ENCODE measurements at places on chromosomes 6 and 20.

DNA sequence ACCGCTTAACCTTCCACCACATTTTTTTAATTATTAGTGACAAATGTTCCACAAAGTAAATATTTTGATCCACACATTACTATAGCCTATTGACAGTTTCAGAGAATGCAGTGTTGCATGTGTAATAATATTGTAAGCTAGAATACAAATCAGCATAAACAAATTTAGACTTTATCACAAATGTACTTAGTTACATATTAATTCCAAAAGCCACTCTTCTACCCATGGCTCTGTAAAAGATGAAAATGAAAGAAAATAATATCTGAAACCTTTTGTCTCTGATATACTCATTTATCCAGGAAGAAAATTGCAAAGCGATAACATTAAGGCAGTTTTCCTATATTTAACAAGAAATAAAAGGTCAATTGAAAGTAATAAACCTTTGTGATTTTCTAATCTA, 954.0 kb upstream of the MAN1A1 start:
- DNase-seq = no peak

DNA sequence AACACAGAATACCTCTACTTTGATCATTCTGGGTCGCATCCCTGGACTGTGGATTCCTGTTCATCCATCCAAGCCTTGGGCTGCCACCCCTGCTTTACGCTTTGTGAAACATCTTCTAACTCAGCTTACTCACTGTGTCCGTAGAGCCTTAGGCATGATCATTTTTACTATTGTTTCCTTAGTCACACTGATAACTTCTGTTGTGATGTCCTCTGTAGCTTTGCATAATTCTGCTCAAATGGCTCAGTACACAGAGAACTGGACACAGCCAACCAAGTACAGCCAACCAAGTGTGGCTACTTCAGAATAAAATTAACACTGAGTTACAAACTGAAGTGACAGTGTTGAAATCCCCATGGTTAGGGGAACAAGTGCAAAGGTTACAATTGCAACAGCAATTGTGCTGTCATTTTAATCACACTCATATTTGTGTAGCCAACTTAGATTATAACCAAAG, 8.6 kb upstream of the FKBP1A start:
- no peak for DNase-seq

GRCh38 chr6:29527126-29527525, 32.4 kb downstream of the UBD start:
- no peak for DNase-seq

GRCh38 chr6:43953256-43953655, 174.0 kb downstream of the MRPL14 start:
- DNase-seq = no peak

- DNase-seq = no peak
Observed at GRCh38 chr6:149045404-149045803, 272.1 kb upstream of the TAB2 start.

DNA sequence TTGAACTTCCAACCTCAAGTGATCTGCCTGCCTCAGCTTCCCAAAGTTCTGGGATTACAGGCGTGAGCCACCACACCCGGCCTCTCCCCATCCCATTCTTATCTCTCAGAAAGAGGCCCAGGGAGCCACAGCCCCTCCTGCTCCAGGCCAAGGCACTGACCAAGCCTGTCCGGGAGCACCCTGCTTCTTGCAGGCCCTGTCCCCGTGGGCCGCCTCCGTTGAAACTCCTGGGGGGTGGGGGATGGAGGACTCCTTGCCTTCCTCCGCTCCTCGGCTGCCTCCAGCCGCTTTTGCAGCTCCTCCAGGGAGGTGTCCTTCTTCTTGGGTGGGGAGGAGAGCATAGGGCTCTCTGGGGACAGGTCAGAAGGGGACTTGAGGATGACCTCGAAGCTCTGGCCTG, 9.7 kb downstream of the STMN3 start:
- no peak for DNase-seq

GRCh38 chr6:166933396-166933795, 23.0 kb downstream of the RNASET2 start:
- DNase-seq = no peak

DNA sequence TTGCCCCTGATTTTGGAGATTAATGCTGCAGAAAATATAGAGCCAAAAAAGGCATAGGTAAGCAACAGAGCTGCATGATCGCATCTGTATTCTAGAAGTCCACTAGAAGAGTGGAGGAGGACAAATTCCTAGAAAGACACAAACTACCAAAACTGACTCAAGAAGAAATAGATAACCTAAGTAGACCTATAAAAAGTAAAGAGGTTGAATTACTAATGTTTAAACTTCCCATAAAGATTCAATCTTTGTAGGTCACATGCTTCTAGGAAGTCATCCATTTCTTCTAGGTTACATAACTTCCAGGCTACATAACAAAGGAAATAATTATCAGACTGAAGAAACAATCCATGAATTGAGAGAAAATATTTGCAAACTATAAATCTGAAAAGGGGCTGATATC, 84.4 kb downstream of the JPH2 start:
- DNase-seq = no peak

DNA sequence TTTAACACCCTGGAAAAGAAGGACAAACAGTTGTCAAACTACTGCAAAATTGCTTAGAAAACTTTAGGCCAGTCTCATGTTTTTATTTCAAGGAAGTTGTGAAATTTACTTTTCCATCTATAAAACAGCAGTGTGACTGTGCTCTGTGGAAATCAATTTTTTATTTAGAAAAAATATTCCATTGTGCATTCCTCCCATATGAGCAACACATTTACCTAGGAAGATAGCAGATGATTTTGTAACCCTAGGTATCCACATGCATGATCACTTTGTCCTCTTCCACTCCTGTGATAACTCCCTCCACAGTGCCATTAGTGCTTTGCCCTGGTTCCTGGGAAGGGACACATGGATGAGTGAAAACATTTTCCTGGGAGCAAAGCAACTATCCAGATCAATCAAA, 70.0 kb upstream of the SHLD1 start:
- no peak for DNase-seq

DNA sequence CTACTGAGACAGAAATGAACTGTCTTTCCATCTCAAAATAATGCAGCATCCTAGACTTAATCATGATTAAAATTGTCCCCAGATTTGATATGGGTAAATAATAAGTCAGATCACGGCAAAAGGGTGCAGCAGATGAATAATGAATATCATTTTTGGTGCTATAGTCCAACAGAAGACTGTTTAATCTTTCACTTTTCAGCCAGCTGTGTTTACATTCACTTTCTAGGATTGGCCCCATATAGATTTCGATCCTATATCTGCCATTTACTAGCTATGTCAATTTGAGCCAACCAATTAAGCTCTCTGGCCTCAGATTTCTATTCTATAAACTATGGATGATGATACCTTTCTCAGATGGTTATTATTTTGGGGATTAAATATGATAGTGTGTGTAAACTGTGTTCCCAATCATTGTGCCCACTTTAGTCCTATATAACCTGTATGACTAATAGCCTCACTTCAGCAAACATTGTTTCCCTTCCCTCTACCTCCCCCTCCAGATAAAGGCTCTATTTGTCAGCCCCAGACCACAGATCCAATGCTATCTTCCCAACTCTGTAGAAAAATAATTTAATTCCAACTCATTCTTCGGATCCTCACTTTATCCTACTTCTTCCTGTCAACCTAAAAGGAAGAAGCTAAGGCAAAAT, 53.6 kb upstream of the NT5E start:
- DNase-seq = no peak

All from left ventricle myocardium superior (tissue), 1 donor.